ENCODE measurements at places on chromosomes 2 and 18. TPM values are rescaled to one million over a fixed set of nuclear protein-coding genes. Genes with fewer than 3 reads are reported as not detected.

The MYO1B gene
- total RNA-seq: 47.5 TPM

The SS18 gene
- 54.1 TPM for total RNA-seq

The HIBCH gene
- 10.0 TPM for total RNA-seq

The STPG4 gene
- total RNA-seq: not detected

The RNU2-63P gene
- total RNA-seq: 39.5 TPM

The IL36RN gene
- total RNA-seq: not detected

The USP37 gene
- 14.6 TPM for total RNA-seq

The LHCGR gene
- total RNA-seq: 0.40 TPM

The ATF2 gene
- total RNA-seq: 42.5 TPM

The SLC9A2 gene
- 19.3 TPM for total RNA-seq

The KCTD18 gene
- total RNA-seq: 23.0 TPM

The PTPRM gene
- 97.6 TPM for total RNA-seq

The FOXI3 gene
- not detected for total RNA-seq

The TFCP2L1 gene
- 0.09 TPM for total RNA-seq

The LCT gene
- total RNA-seq: 0.02 TPM

The FKBP7 gene
- total RNA-seq: 13.0 TPM

DNA sequence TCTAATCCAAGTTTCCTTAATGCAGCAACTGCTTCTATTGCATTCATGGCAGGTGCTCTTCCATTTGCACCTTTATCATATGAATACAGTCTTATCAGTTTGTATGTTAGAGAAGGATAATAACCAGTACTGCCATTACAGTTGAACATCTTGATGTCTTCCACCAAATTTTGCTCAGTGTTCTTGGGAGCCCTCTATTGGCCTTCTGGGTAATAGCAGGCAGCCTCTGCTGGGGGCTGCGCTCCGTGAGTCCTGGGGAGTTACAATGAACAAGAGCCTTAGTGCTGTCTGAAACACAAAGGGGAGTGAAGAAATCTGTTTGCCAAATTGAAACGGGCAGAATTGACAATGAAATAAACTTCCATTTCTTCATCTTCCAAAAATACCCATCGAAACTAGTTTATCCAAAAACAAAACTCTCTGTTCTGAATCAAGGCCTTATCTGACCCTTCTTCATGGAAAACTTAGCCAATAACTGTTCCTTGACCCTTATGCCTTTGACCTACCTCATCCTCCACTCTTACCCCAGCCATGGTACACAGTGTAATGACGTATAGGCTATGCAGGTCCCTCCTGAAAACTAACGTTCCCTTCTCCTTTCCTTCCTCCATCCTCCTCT lies 79.9 kb downstream of the ALK start:
- DNase-seq: peak; percentile 34

DNA sequence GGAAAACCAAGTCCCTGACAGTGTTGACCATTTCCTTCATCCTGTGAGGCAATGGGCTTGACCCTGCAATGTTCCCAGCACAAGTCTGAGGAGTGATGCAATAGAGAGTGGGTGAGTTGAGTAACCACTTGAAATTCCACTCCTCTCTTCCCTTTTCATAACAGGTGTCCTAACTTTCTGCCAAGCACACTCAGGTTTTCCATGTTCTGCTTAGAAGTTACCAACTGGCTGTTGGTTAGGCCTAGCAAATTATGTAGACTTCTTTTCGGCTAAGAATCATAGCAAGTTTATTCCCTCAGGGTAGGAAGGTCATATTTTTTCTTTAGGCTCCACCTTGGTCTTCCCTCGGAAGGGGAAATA lies 11.5 kb downstream of the GNLY start:
- DNase-seq: peak; percentile 47

DNA sequence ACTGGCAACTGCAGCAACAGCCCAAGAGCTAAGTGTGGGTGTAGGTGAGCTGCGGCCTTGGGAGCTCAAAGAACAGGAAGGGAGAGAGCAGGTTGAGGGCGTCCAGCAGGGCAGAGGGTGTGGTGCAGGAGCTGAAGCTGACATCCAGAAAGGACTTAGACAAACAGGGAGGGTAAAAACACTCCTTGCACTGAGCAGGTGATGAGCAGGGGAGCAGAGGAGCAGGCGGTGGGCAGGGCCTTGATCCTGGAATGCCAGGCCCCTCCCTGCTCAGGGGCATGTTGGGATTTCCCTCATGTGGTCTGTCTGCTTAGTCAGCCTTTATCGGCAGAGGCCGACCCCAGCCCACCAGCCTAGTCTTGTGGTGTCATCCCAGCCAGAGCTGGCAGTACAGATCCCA lies 63.6 kb downstream of the VSNL1 start:
- no peak for DNase-seq

GRCh38 chr18:56487801-56488200 lies 150.6 kb downstream of the TXNL1 start:
- no peak for DNase-seq

- no peak for DNase-seq
Measured at GRCh38 chr18:26544451-26544850, 3.9 kb downstream of the KCTD1 start.

DNA sequence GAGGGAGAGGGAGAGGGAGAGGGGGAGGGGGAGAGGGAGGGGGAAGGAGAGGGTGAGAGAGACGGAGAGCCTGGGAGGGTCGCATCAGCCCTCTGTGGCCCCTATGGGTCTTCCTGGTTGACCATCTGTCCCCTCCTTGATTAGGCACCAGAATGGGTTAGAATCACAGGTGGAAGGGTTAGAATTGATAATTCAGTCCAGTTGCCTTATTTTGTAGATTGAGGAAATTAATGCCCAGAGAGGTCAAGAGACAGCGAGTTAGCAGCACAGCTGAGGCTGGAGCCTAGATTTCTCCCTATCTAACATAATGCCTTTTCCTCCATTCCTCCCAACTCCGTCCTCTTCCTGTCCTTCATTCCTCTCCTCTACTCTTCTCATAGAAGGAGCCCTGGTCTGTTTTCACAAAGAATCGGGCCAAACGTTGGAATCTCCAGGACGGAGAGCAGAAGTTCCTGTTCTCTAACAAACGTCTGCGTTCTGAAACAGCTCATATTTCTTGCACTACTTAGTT lies 338 bp upstream of the THUMPD2 start:
- no peak for DNase-seq

- no peak for DNase-seq
Measured at GRCh38 chr2:74186038-74186437, 7.4 kb upstream of the MOB1A start.

GRCh38 chr2:178256382-178257042 lies 62.2 kb downstream of the OSBPL6 start:
- DNase-seq: no peak

DNA sequence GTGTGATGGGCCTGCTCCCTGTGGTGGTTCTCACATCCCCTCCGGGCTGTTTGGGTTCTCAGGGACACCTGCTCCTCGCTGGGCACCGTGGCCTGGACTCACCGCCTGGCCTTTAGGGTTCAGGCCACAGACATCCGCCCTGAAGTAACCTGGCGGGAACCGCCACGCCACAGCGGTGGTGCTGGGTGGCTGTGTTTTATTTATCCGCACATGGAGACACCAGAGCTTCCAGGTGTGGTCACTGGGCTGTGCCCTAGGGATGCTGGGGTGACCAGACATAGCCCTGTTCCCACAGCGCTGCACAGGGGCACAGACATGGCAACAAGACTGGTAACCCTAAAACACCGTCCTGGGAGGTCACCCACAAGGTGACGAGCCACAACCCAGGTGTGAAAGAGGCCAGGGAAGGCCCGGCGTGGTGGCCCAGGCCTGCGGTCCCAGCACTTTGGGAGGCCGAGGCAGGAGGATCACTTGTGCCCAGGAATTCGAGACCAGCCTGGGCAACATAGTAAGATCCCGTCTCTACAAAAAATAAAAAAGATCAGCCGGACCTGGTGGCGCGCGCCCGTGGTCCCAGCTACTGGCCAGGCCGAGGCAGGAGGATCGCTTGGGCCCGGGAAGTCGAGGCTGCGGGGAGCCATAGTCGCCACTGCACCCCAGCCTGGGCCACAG lies 649 bp upstream of the HSBP1L1 start:
- DNase-seq: no peak

DNA sequence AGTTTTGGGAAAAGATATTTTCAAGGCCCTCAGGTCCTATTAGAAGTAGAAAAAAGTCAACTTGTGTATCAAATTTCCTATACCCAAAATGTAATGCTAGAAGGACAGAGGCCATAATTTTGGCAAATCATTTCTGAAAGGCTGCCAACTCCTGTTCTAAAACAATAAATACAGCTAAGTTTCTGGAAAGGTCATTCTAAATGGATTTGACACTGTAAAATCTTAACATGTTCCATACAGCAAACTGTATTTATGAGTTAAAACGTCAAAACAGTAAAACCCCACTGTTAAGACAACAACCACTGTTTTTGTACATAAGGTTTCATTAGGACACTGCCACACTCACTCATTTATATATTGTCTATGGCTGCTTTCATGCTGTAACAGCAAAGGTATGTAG lies 9.7 kb downstream of the FAM98A start:
- no peak for DNase-seq

DNA sequence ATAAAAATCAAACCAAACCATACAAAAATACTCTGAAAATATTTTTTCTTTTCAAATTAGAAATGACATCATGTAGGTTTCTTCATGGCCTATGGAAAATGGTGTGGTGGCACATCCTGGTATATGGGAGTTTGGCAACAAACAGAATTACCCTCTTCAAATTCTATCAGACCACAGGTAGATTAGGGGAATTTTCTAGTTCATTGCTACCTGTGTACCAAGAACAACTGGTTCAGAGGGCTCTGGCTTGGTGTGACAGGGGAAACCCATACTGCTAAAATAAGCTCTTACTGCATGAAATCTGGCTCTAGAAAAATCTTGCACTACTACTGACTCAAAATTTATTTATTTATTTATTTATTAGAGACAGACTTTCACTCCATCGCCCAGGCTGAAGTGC lies 63.4 kb upstream of the PELI1 start:
- DNase-seq: no peak

- DNase-seq: peak; percentile 61
Measured at GRCh38 chr2:235595422-235596010, 101.7 kb downstream of the AGAP1 start.

- DNase-seq: no peak
Measured at GRCh38 chr18:21757833-21758232, 17.2 kb downstream of the MIB1 start.

- no peak for DNase-seq
Measured at GRCh38 chr18:41594582-41594981, 360.5 kb upstream of the PIK3C3 start.

DNA sequence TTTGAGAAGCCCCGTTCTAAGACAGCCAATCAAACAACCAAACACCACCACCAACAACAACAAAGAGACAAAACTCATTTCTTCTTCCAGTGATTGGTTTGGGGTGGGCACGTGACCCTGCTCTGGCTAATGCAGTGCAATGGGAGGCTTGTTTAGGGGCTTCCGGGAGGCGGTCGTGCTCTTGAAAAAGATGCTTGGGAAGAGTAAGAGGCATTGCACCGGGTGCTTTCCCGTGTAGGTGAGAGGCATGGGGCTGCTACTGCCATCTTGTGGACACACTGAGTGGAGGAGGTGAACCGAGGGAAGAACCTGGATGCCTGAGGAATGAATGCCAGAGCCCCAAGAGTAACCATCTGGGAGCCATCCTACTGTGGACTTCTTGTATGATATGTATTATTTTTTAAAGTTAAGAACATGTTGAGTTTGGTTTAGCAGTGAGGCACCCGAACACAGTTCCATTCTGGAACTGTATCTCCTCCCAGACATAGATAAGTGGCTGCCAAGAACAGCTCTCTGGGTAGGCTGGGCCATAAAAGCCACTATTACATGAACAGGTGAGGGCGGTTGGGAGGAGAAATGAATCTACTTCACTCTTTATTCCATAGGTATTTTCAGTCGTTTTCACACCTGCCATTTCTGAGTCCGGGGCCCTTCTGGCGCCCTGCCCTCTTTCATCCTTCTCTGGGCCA lies 19.1 kb upstream of the ARHGAP25 start:
- DNase-seq: peak; percentile 59

GRCh38 chr2:163364736-163365135 lies 371.1 kb downstream of the FIGN start:
- no peak for DNase-seq

GRCh38 chr2:66569321-66569851 lies 134.5 kb downstream of the MEIS1 start:
- no peak for DNase-seq

- no peak for DNase-seq
Measured at GRCh38 chr2:66684289-66684688, 249.4 kb downstream of the MEIS1 start.

DNA sequence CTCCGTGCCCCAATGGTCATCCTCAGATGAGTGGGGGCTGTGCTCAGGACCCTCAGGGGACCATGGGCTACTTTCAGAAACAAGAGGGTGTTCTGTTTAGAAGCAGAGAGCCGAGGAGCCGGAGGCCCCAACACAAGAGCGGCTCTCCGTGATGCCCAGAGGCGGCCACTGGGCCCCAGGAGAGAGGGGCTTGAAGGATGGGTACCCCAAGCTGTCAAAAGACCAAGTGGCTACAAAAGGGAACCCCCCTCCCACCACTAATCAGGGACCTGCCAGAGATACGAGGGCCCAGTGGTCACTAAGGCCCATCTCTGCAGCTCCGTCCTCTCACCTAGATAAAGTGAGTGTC lies 93.6 kb downstream of the HDAC4 start:
- DNase-seq: no peak

- DNase-seq: no peak
Measured at GRCh38 chr2:85769236-85769982, 15.6 kb downstream of the ATOH8 start.

- no peak for DNase-seq
Measured at GRCh38 chr2:60306267-60306861, 247.1 kb downstream of the BCL11A start.

- DNase-seq: no peak
Measured at GRCh38 chr18:28159055-28159454, 17.9 kb downstream of the CDH2 start.

Measured in NCI-H460 (cell line).